Posterior cingulate gyrus (tissue), 11 donors: ENCODE measurements at places on chromosomes 13 and 19.

- DNase-seq = no peak
Measured at GRCh38 chr13:51047434-51048165, 63.5 kb downstream of the C13orf42 start.

DNA sequence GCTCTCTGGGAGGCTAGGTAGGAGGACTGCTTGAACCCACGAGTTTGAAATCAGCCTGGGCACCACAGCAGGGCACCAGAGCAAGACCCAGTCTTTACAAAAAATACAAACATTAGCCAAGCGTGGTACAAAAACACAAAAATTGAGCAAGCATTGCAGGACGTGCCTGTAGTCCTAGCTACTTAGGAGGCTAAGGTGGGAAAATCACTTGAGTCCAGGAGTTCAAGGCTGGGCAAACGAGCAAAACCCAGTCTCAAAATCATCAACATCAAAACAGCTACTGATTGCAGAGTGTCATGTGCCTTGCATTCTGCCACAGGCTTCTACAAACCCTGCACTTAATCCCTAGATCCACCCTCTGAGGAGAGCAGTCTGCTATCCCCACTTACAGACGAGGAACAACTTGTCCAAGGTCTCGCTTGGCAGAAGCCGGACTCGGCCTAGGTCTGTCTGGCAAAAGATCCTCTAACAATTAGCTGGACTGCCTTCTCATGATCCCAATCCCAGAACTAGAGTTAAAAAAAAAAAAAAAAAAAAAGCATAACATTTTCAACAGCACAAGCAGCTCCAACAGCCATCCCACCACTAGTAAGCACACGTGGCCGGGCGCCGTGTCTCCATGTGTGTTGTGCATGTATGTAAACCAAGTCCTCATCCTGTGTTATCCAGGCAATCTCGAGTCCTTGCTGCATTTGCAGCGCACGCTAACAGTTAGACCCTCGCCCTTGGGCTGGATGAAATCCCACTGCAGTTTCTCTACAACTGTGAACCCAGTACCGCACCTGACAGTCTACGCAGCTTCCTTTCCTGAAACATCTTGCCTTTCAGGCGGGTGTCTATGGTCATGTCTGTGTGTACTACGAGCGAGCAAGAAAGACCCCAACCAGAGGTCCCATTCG lies 2.0 kb downstream of the PPP6R1 start:
- no peak for DNase-seq

- DNase-seq = no peak
Measured at GRCh38 chr13:53411463-53411862, 382.9 kb downstream of the OLFM4 start.

GRCh38 chr13:90485436-90485835 lies 862.1 kb upstream of the MIR17HG start:
- no peak for DNase-seq

DNA sequence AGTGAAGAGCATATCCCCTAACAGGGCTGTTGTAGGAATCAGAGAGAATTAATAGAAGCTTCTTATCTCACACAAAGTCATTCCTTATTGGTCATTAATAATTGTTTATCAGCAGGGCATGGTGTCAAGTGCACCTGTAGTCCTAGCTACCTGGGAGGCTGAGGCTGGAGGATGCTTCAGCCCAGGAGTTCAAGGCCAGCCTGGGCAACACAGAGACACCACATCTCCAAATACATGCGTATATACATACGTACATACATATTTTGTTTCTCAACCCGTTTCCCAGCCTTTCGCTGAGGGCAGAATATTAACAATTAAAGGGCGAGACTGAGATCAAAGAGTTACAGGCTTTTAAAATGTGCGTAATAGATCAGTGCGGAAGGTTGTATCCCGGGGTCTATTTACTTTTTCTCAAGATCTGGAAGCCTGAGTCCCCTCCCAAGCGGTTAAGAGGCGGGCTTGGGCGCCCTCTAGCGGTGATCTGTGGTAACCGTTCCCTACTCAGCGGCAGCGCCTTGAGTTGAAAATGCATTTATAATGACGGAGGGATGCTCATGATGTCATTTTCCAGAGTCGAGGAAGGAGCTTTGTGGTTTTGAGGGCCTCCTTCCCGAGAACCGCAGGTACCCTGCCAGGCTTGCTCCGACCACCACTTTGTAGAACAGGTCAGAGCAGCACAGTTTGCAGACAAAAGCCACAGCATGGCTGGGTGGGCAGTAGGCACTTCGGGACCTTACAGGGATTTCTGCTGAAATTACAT lies 169.6 kb upstream of the GPR12 start:
- peak; percentile 88 for DNase-seq

DNA sequence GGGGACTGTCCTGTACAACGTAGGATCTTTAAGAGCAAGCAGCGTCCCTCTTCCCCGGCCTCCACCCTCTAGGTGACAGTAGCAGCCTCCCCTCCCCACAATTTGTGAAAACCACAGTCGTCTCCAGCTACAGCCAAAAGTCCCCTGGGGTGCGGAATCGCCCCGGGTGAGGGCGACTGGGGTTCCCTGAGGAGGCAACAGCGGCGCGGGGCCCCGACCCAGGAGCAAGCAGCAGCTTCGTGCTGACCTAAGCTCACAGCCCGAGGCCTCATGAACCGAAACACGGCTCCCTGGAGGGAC lies 322 bp downstream of the ZNF558 start:
- DNase-seq = no peak

- DNase-seq = peak; percentile 48
Measured at GRCh38 chr13:102399791-102400674, 1.8 kb downstream of the FGF14 start.

- no peak for DNase-seq
Measured at GRCh38 chr13:98783856-98784478, 31.5 kb upstream of the SLC15A1 start.

- DNase-seq = no peak
Measured at GRCh38 chr19:18008814-18009213, 844 bp downstream of the ARRDC2 start.

GRCh38 chr19:4089400-4089908 lies 22.8 kb upstream of the ZBTB7A start:
- DNase-seq = no peak

- no peak for DNase-seq
Measured at GRCh38 chr19:10874024-10874423, 2.7 kb downstream of the CARM1 start.

DNA sequence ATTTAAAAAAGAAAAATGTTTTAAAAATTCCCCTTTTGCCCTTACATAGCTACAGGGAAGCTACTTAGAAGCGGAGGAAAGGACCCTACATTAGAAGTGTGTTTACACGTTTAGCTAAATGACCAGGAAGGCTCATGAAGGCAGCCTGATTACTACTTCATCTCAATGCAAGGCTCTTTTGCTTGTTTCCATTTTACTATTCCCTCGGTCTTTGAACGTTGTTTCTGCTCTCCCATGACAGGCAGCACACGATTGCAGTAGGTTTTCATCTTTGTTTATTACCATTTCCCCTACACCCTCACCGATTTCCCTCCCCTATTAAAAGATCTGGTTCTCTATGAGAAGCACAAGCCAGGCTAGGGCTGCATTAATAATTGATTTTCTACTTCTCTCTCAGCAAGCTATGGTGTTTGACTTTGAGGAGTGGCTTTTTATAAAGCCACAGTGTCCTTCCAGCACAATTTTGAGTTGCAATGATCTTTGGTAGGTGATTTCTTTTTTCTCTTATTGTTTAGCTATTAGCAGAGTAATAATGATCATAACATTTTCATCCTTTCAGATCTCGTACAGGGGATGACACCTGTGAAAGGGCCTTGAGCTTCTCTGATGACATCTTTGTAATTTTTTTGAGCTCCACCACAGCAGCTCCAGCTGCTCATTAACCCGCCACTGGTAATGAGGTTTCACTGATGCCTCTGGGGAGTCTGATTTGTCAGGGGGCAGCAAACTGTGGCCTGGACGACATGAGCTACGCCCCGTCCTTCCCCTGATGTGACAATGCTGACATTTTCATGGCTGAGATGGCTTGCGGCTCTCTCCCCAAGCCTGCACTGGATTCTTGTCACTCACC lies 670.3 kb downstream of the UQCRFS1 start:
- no peak for DNase-seq

DNA sequence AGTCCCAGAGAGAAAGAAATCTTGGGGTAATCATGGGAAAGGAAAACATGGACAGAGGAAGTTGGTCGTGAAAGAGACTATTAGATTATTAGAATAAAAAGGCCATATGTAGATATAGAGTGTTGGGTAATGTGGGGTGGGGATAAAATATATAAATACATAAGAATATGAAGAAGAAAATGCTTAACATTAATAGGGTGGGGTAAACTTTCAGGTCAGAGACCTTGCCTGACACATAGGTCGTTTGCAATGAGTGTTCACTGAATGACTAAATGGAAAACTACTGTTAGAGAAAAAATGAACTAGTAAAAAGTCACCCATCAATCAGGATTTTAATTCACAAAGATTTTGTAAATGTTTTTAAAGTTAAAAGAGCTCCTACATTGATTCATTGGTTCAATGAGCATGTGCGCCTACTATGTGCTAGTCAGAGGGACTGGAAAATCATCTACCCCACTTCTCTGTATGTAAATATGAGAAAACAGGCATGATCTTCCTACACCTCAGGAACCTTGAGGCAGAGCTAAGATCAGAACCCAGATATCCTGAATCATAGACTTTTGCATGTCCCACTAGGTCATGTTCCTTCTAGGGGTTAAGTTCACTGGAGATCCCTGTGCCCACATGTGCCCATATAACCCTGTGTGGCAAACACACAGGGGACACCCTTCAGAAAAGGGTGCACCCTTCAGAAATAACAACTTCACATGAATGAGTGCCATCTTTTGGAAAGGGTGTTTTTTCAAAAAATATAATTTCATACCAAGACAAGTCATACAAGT lies 24.6 kb upstream of the KLF12 start:
- no peak for DNase-seq

DNA sequence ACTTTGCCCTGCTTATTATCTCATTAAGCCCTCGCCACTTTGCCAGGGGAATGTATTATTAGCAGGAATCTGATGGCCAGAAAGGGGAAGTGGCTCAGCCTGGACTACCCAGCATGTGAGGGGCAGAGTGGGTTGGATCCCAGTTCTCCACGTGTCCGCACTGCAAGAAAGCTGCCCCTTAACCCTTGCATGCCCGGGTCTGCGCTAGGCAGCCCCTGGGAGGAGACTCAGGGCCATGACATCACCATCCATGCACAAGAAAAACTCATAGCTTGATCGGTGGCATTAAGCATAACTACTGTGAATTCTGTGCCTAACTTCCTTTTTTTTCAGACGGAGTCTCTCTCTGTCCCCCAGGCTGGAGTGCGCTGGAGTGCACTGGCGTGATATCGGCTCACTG lies 8.9 kb downstream of the CACNG8 start:
- no peak for DNase-seq

DNA sequence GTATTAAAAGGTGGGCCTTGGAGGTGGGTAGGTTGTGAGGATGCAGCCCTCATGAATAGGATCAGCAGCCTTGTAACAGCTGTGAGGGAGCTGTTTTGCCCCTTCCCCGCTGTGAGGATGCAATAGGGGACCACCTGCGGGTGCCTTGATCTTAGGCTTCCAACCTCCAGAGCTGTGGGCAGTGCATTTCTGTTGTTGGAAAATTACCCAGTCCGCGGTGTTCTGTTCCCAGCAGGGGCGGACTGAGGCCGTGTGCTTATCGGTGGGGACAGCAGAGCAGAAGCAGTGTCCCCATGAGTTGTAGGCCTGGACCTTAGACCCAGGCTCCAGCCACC lies 54.8 kb upstream of the TEX29 start:
- DNase-seq = no peak

DNA sequence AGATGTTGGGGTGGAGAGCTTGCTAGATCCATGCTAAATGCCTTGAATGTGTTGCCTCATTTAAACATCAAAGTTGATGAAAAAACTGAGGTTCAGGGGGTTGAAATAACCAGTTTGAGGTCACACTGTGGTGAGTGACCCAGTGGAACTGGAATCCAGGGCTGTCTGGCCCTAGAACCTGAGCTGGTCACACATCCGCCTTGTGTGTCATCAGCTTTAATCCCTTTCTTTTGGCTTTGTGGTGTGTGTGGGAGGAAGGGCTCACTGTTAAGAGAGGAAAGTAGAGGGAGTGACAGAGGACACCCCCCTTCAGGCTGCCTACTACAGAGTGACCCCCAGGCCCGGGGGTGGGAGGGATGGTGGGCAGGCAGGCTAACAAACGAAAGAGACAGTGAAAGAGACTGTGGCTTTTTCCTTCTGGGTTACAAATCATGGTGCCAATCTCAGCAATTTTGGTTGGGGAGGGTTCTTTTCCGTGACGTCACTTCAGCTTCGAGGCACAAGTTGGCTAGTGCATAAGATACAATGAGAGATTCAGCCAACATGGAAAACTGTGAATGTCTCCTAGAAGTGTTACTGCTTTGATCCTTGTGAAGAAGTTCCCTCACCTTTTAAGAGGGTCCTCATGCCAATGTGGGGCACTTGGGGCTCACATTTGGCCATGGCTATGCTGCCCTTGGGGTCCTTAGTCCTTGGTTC lies 164.9 kb downstream of the DLEU7 start:
- no peak for DNase-seq

GRCh38 chr13:43785261-43785649 lies 1.5 kb downstream of the ENOX1 start:
- peak; percentile 59 for DNase-seq

DNA sequence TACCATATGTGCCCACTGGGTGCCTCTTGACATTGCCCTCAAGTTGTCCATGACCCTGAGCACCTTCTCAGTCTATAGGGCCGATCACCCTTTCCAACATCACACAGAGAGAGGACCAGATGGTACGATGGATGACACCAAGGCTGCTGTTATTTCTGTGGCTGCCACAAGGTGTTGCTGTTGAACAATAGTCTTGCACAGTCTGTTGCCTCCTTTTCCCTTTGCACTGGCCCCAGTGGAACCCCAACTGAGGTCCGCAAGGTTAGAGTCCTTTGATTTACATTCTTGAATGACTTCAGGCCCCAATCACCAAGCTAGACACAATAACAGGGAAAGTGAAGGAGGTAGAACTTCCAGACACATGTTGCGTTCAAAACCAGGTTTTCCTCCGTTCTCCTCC lies 52.0 kb downstream of the TINCR start:
- DNase-seq = no peak

DNA sequence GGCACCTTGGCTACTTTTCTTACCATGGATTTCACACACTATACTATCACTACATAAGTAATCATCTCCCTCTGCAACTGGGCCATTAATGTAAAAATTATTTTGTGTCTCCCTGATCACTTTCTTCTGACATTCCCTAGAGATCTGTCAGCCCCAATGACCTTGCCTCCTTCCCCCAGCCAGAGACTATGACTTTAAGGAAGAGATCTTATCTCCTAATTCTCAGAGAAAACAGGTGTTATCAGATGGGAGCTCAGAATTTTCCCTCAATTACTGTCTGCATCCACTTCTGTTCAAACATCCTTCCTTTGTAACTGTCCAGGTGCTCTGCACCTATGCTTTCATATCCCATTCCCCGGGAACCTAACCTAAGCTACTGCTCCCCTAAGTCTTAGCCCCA lies 397.5 kb downstream of the DIAPH3 start:
- no peak for DNase-seq

DNA sequence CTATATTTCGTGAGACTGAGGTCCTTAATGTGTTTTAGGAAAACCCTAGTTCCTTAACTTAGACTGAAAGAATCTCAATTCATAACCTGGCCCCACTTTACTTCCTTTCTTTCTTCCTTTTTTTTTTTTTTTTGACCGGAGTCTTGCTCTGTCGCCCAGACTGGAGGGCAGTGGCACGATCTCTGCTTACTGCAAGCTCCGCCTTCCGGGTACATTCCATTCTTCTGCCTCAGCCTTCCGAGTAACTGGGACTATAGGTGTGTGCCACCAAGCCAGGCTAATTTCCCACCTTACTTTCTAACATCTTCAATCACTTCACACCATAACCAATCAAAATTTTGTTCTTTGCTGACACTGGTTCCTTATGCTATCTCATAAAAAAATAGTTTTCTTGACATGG lies 2097.0 kb downstream of the PCDH9 start:
- DNase-seq = no peak
